Hypothalamus (tissue), 51 donors: ENCODE measurements at places on chromosomes 6 and 20.

DNA sequence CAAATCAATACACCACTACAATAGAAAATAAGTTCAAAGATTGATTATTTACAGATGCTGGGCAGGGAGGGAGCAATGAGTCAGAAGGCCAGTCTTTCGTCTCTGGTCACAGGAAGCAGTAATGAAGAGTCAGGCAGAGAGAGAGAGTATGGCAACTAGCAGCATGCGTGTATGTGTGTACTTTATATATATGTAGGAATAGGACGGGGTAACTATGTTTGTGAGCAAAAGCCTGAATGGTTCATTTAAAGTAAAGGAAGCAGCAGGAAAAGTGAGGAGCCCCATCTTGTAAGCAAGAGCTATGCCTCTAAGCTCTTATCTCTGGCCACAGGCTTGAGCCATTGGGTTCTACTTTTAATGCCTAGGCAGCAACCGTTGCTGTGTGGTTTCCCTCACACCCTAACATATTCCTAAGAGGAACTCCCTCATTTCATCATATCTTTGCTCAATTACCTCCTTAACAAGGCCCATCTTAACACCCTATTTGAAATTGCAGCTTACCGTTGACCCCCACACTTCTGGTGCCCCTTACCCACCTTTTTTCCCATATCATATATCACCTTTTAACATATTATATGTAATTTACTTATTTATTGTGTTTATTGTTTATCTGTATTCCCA is 66.6 kb downstream of the AFG1L start:
- DNase-seq = no peak

- DNase-seq = no peak
These were observed 300.4 kb upstream of the MARCKS start for GRCh38 chr6:113556775-113557174.

DNA sequence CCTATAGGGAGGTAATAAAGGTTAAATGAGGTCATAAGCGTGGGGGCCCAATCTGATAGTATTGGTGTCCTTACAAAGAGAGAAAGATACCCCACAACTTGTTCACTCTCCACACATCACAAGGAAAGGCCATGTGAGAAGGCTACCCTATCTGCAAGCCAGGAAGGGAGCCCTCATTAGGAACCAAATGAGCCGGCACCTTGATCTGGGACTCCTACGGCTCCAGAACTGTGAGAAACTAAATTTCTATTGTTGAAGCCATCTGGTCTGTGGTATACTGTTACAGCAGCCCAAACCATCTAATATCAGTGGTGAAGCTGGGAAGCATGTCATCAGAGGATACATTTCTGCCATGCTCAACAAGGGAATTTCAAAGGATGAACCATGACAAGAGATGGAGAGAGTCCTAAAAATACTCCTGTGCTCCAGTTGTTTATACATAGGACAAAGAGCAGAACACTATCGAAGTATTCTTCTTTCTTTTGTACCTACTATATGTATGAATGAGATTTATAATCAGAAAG is 10.4 kb downstream of the COX7A2 start:
- no peak for DNase-seq

- DNase-seq = no peak
These were observed 45.8 kb downstream of the QKI start for GRCh38 chr6:163460307-163460782.

DNA sequence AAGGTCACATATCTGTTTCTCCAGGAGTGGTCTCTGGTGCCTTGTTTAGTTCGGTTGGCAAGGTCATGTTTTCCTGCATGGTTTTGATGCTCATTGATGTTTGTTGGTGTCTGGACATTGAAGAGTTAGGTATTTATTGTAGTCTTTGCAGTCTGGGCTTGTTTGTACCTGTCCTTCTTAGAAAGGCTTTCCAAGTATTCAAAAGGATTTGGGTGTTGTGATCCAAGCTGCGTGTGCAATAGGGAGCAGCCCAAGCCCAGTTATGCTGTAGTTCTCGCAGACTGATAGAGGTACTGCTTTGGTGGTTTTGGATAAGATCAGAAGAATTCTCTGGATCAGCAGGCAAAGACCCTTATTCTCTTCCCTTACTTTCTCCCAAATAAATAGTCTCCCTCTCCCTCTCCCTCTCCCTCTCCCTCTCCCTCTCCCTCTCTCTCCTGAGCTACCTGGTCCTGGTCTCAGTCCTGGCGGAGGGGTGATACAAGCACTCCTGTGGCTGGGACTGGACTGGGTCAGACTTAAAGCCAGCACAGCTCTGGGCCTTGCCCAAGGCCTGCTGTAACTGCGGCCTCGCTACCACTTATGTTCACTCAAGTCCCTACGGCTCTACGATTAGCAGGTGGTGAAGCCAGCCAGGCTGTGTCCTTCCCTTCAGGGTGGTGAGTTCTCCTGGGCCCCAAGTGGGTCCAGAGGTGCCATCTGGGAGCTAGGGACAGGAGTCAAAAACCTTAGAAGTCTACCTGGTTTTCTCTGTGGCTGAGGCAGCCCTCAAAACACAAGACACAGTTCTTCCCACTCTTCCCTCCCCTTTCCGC is 27.3 kb upstream of the GRM4 start:
- no peak for DNase-seq

- DNase-seq = no peak
These were observed 183.2 kb downstream of the HDGFL1 start for GRCh38 chr6:22752522-22752921.

GRCh38 chr6:1704711-1705110 is 95.0 kb downstream of the FOXC1 start:
- DNase-seq = no peak

DNA sequence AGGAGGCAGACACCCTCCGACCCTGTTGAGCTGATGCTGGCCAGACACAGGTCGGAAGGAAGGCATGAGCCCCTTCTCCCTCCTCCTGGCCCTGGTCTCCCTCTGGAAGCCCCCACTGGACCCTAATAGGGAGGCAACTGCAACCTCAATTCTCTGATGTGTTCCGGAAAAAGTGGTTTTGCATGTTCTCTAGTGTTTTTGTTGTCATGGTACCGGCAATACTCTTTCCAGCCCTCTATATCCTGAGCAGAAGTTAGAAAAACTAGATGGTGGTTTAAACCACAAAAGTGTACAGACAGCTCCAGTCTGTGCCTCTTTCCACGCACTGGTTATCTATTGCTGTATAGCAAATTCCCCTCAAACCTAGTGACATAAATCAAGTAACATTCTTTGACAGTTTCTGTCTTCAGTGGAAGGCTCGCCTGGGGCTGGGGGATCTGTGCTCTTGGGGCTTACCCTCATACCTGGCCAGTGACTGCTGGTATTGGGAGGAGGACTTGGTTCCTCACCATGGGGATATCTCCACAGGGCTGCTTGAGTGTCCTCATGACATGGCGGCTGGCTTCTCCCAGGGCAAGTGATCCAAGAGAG is 37.0 kb downstream of the SYTL3 start:
- DNase-seq = no peak

GRCh38 chr6:156017838-156018237 is 562.2 kb upstream of the NOX3 start:
- no peak for DNase-seq

- DNase-seq = no peak
These were observed 297.7 kb downstream of the DHX35 start for GRCh38 chr20:39259808-39260207.

GRCh38 chr20:63416631-63417030 is 55.5 kb upstream of the CHRNA4 start:
- no peak for DNase-seq

DNA sequence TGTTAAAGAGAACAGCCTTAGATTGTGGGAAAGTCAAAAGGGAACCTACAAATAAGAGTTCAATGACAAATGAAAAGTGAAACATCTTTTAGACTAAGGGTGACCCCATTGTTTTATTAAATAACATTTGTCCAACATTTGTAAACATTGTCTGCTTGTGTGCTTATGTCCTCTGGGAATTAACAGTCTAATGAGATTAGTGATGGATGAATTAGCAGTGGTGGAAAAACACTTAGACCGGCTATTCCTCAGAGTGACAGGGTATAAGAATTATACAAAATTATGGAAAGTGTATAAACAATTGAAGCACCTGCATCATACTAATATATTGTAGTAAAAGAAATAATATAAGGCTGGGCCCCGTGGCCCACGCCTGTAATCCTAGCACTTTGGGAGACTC is 29.3 kb upstream of the HFE start:
- no peak for DNase-seq

DNA sequence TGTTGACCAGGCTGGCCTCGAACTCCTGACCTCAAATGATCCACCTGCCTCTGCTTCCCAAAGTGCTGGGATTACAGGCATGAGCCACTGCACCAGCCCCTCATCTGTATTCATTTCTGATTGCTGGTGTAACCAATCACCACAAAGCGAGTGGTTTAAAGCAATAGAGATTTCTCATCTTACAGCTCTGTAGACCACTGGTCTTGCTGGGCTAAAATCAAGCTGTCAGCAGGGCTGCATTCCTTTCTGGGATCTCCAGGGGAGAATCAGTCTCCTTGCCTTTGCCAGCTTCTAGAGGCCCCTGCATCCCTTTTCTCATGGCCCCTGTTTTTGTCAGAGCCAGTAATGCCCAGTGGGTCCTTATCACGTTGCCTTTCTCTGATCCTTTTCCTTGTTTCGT is 49.9 kb upstream of the PMEPA1 start:
- no peak for DNase-seq

DNA sequence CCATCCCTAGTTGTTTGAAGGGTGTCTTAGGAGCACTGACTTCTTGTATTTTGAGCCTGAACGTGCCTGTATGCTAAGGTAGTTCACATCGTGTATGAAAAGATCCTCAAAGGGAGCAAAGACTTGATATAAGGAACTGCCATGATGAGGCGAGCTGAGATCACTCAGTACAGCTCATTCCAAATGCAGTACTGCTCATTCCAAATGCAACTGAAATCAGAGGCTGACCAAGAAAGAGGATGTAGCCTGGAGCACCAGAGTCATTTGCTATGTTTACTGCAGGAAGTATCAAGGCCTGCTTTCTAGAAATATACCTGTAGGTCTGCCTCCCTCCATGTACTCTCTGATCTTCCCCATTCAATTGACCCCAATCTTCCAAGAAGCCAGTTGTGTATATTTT is 832.2 kb downstream of the EYS start:
- DNase-seq = no peak

DNA sequence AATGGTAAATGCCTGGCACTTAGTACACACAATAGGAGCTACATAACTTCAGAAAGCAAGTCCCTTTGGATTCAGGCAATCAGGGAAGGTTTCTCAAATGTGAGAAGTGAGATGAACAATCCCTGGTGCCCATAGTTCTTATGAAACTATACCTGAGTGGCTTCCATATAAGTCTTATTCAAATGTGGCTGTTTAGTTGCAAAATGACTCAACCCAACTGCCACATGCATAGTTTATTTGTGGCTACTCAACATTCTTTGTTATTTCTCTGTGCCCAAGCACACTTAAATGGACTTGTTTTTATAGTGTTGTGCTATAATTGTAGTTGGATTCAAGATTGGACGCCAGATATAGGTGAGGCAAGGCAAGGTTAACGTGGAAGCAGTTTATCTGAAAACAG is 93.7 kb upstream of the ATXN1 start:
- no peak for DNase-seq

- DNase-seq = no peak
These were observed 112.0 kb downstream of the BACH2 start for GRCh38 chr6:90184334-90185298.

GRCh38 chr20:58390659-58391035 is 1.6 kb downstream of the VAPB start:
- DNase-seq = no peak

GRCh38 chr6:150316936-150317335 is 51.9 kb upstream of the IYD start:
- no peak for DNase-seq

- DNase-seq = no peak
These were observed 386.6 kb upstream of the SLC35B3 start for GRCh38 chr6:8821981-8822381.

GRCh38 chr6:135440087-135440792 is 57.3 kb downstream of the AHI1 start:
- no peak for DNase-seq

DNA sequence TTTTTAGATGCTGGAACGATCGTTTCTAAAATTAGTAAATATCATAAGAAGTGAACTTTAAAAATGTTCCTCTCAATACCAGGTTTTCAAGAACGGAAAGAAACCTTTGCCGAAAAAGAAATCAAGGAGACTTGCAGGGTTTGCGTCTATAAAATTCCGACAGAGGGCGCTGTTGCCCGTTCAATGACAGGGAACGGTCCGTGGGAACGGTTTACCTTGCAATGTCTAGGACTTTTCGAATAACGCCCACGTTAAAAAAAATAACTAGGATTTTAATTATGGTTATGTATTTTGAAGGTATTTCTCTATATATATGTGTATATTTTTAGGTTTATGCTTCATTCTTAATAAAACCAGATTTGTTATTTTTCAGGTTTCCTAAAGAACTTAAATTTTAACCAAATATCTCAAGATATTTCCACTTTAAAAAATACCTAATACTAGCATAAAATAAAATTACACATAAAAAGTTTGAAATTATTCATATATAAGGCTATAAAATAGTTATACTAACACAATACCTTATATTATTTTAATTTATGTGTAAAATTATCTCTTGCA is 2.5 kb upstream of the TFAP2B start:
- peak; percentile 54 for DNase-seq

- no peak for DNase-seq
These were observed 26.6 kb upstream of the SRSF6 start for GRCh38 chr20:43431134-43431519.

- DNase-seq = no peak
These were observed 152.6 kb upstream of the SMLR1 start for GRCh38 chr6:130674604-130675003.

DNA sequence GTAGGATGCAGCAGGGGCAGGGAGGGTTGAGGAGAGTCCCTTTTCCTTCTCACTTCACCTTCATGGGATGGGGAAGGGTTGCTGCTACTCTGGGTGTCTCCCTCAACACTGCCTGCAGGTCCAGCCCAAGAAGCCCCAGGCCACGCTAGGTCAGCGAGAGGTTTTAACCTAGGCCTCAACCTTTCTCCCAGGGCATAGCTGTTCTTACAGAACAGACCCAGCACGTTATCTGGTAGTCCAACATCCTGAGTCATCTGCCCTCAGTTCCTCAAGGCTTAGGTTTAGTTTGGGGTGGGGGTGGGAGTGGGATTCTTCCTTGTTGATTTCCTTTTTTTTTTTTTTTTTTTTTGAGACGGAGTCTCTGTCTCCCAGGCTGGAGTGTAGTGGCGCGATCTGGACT is 15.8 kb downstream of the LRRC73 start:
- DNase-seq = no peak

- no peak for DNase-seq
These were observed 14.0 kb downstream of the MUCL3 start for GRCh38 chr6:30954631-30955366.

- no peak for DNase-seq
These were observed 9.1 kb upstream of the ZNFX1 start for GRCh38 chr20:49286689-49287551.

DNA sequence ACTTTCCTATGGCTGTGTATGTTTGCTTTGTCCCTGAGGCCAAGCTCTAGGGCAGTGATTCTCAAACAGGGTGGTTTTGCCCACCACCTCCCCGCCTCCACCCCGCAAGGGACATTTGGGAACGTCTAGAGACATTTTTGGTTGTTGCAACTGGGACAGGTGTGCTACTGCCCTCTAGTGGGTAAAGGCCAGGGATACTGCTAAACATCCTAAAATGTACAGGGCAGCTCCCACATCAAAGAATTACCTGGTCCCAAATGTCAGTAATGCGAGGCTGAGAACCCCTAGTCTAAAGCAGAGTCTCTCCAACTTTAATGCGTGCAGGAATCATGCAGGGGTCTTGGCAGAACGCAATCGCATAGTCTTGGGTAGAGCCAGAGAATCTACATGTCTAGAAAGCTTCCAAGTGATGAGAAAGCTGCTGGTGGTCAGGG is 5.1 kb downstream of the KCNS1 start:
- DNase-seq = peak; percentile 52
